ENCODE measurements at places on chromosomes 12 and 14.

GRCh38 chr12:53241623-53242412, 9.8 kb upstream of the RARG start:
- peak; percentile 52 for DNase-seq

GRCh38 chr12:3624273-3624672, 128.6 kb downstream of the CRACR2A start:
- no peak for DNase-seq

DNA sequence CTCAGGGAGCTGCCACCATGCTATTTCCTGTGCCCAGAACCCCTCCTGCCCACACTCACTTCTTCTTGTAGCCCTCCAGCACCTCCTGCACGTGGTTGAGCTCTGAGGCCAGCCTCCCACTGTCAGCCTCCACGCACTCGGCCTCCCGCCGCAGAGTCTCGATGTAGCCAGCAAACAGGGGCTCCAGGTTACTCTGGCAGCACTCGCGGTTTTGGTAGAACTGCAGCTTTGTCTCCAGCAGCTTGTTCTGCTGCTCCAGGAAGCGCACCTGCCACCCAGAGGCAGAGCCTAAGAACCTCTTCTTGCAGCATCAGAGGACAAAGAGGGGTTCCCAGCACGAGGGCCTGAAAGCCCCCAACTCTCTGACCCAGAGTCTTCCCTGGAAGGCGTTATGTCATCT, 2.1 kb downstream of the KRT83 start:
- no peak for DNase-seq

DNA sequence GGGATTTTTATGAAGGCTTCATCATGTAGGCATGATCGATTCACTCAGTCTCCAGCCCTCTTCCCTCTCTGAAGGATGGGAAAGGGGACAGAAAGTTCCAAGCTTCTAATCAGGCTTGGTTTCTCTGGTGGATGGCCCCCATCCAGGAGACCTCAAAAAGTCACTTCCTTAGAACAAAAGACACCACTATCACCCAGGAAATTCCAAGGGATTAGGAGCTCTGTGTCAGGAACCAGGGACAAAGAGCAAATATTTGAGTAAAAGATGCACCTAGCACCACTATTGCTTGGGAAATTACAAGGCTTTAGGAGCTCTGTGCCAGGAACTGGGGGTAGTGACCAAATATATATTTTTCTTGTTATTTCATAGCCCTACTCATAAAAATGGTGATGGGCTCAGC, 33.6 kb upstream of the TMX1 start:
- DNase-seq, result no peak
